ENCODE measurements at places on chromosomes 6 and 20.
A peak's percentile ranks its signal among the peaks of the same experiment; 100 is the strongest.

DNA sequence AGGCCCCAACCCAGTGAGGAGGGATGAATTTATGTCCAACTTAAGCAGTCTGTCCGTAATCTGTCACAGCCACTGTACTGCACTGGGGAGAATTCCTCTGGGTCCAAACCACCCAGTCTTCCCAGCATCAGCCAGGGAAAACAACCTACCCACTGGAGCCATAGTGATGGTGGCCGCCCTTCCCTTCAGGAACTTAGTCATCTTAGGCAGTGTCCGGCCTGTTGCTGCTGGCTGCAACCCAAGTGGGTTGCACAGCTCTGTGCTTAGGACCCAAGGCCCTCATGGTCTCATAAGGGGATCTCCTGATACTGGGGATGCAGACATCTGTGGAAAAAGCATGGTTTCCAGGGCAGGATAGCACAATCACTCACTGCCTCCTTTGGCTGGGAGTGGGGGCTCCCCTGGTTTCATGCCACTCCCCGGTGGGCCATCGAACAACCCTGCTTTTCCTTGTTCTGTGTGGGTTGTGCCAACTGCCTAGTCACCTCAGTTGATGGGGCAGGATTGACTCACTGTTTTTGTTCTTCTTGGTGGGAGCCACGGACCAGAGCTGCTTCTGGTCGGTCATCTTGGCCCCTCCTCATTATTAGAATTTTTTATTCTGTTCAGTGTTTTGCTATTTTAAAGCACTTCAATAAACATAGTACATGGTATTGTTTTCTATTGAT lies 591.9 kb downstream of the DOK5 start:
- DNase-seq = no peak

DNA sequence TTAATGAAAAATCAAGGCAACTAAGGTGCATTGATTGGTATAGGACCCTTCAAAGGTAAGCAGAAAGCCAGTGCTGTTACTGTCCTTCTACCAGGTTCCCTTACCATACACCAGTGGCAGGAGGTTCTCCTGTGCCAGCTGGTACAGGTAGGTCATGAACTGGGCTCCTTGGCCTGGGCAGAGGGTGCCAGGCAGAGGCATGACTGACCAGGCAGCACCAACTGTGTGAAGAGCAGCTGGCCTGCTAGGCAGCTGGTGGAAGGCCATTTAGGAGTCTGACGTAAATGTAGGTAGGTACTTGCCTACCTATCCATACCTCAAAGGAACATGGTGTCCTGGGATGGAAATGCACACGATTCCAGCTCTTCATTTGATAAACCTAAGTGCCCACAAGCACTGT lies 23.3 kb downstream of the PCNA start:
- DNase-seq = no peak

- DNase-seq = no peak
These were observed 29.5 kb upstream of the IFNGR1 start for GRCh38 chr6:137248702-137249101.

DNA sequence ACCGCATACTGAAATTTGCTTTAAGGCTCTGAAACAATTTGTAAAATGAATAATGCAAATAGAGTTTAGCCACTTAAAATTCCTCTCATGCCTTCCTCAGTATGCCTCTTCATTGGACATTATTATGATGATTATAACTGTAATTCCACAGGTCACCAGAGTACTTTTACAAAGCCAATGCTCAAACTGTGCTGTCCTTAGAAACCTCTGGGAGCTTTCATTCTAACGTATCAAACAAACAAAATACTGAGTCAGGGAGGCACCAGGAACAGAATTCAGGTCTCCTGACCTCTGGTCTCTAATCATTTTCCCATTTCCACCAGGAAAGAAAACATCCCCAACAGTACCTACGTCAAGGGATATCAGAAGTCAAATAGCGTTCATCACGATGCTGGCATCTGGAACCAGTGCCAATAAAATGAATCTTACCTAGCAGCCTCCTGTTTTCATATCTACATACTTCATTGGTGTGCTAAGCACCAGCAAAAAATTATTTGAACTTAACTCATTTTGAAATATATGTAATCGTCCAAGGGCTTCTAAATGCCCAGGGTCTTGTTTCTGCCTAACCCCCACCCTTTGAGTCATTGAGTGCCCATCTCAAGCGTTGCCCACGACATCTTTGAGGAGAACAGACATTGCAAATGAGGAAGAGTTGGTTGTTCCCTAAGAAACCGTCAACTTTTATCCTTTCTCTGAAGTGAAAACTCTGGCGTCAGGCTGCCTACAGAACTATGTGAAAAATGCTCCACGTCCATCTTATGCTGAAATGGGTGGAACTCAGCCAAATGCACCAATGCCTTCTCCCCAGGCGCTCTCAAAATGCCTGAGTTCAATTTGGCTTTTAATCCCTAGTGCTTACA lies 37.9 kb downstream of the NEDD9 start:
- no peak for DNase-seq

DNA sequence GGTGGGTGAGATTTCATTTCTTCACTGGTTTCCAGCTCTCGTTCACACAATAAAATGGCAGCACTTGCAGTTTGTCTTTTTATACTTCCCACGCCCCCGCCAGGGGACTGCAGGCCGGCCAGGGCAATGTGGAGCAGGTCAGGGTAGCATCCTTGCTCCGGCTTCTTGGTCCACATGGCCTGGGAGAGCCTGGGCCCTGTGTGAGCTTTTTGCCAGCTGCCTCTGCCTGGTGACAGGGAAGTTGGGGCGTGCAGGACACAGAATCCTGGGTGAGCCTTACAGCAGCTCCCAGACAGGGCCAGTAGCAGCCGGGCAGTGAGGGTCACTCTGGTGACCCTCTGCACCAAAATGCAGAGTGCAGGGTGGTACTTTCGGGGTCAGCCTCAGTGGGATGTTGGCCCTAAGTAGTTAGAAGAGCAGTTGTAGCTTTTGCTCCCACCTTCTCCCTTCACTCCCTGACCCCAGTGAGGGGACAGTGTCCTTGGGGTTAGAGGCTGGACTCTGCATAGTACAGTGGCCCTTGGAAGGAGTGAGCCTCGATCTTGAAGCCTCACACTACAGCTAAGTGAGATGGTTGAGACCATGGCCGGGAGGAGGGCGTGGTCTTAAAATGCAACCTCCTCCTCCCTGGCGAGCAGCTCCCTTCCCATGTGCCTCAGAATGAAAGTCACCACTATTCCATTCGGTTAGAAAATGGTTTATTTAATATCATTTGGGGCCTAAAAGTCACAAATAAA lies 23.8 kb downstream of the PYGB start:
- DNase-seq = no peak

DNA sequence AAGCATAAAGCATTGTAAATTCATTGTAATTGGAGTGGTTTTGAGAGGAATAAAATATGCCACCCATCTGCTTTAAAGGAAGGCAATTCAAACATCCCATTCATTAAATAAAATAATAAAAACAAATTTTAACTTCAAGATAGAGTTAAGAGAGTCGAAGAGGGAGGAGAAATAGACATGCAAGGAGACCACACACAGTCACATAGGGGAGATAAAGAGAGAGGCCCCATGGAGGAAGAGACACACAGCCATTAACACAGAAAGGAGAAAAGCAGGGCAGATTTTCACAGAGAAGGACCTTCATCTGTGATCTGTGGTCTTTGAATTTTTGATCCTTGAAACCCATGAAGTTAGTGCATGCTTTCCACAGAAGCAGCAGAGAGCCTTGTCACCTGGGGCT lies 214.3 kb upstream of the TCF21 start:
- DNase-seq = no peak

DNA sequence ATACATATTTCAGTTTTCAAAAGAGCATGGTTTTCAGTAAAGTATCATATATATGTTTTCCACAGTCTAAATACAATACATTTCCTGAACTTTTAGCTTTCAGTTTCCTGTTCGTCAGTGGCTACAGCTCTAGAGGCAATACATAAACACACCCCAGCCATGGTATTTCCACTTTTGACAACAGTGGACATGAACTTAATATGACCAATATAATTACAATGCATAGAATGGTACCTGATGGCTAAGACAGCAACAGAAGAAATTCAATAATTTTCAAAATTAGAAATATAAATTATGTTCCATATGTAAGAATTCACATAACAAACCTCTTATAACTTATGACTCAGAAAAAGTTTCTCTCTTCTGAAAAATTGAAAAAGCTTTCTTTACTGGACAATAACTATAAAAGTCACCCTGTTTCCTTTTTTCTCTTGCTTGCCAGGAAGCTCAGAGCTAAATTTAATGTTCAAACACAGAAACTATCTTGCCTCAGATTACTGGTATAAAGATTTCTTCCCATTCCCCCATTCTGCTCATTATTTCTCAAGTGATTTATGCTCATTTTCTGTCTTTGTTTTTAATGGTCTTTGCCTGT lies 19.2 kb downstream of the FKBP5 start:
- no peak for DNase-seq

DNA sequence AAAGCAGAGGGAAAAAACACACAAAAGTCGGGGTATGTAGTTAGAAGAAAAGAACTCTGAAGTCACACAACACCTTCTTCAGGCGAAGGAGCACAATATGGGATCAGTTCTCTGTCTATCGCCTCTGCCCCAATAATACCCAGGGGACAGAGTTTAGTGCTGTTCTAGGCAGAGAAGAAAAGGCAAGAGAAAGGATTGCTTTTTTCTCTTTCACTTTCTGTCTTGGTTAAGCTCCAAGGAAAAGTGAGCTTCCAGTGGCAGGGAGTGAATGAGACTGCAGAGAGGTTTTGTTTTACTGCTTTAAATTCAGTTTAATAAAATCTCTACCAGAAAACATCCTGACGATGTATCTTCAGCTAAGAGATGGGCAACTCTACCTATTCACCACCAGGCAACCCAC lies 86.6 kb upstream of the STXBP5 start:
- DNase-seq = peak; percentile 21

GRCh38 chr6:113805173-113805790 lies 51.9 kb upstream of the MARCKS start:
- DNase-seq = no peak

Data from COLO829 (cell line).